ENCODE measurements at places on chromosomes 4 and X. TPM values are rescaled to one million over a fixed set of nuclear protein-coding genes. Genes with fewer than 3 reads are reported as not detected.

GRCh38 chr4:156929386-156930105, 42.1 kb downstream of the PDGFC start:
- no peak for DNase-seq

GRCh38 chr4:33088713-33089112, 2368.5 kb downstream of the PCDH7 start:
- DNase-seq = no peak

DNA sequence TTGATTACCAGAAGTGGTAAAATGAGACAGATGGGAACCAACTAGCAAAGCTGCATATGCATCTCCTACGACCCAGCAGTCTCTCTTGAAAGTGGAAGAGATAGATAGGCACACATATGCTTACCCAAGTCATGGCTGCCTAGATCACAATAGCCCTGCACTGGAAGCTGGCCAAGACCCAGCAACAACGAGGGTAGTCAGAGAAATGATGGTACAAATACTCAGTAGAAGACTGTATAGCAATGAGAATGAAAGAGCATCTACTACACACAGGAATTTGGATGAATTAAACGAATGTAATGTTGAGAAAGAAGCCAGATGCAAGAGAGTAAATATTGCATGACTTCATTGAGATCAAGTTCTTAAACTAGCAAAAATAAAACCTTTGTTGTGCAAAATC, 100.3 kb upstream of the FAT1 start:
- DNase-seq = no peak

GRCh38 chr4:159077702-159078495, 25.0 kb upstream of the RAPGEF2 start:
- DNase-seq = no peak

- DNase-seq = no peak
These were observed 238.1 kb downstream of the PALLD start for GRCh38 chr4:168734703-168735678.

GRCh38 chrX:133654811-133655210, 239.5 kb upstream of the GPC4 start:
- DNase-seq = no peak

DNA sequence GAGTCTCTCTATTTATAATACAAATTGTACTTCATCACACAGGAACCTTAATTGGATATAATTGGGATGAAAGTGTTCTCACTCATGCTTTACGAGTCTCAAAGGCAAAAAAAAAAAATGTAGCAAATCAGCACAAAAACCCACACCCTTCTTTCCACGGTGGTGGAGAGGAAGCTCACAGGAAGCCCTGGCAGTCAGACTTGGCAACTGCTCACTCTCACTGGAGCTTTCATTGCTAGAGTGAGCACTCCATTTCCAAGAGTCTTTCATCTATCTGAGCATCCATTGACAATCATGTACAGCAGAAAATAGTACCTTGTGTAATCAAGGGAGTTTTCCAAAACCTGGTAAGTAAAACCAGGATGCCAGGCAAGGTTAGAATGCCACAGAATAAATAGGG, 2159.4 kb upstream of the AGA start:
- no peak for DNase-seq

- DNase-seq = no peak
These were observed 296.1 kb downstream of the TLL1 start for GRCh38 chr4:166169111-166169510.

GRCh38 chr4:124641715-124642381, 70.7 kb downstream of the ANKRD50 start:
- DNase-seq = no peak

DNA sequence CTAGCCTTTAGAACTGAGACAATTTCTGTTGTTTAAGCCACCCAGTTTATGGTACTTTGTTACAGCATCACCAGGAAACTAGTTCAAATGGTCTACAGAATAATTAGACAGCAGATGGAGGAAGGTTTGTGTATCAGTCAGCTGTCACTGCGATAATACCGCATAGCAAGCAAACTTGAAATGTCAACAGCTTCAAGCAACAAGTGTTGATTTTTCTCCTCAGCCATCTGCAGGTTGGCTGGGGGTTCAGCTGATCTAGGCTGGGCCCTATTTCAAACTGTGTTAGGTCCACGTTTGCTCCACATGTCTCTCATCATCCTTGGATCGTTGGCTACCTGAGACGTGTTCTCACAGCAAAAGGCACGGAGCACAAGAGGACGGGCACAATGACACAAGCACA, 19.2 kb upstream of the PHEX start:
- DNase-seq = no peak

DNA sequence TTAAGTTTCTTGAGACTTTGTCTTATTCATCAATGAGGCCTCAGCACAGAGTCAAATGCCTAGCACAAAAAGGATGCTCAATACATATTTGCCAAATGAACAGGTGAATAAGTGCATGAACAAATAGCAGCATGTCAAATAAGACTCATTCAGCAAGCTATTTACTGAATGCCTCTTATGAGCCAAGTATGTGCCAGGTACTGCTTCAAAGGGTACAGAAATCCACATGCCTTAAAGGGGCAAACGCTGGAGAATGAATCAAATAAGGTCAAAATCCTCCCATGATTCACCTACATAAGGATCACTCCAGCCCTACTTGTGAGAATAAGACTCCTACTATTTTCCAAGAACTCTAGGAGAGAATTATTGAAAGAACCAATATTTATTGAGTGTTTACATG, 260.2 kb upstream of the CPEB2 start:
- no peak for DNase-seq

- no peak for DNase-seq
These were observed 81.4 kb upstream of the ACSL1 start for GRCh38 chr4:184907216-184907615.

GRCh38 chr4:180557348-180557747, 1685.9 kb upstream of the TENM3 start:
- no peak for DNase-seq

DNA sequence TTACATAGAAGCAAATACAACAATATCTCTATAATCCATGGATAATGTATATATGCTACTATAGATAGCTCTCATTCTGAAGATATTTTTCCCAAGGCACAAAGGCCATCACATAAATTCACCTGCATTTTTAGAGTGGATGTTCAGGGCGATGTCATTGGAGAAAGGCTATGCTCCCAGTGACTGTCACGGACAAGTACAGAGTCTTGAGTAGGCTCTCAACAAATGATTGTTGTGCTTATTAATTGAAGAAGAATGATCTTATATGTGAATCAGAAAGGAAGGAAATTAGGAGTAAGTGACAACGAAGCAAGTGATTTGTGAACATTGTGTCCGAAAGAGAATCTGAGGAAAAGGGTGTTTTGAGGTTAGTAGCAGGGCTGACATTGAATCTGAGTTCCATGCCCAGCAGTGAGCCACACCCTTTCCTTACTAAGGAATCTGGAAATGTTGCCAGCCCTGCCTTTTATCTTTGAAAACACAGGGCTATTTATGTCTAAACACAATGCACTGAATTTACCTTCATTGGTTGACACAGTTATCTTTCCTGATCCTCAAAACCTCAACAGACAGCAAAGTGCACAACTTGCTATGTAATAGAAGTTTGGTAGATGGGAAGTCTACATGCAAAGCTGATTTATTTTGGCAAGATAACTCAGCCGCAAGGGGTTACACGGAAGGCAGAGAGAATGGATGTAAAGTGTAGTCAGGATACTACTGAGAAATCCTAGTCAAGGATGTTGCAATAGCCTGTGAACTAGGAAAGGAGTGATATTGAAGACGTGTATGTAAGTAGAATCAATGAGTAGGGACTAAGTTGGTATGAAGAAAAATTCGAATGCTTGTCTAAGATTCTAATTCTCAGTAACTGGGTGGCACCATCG, 50.4 kb downstream of the SORBS2 start:
- DNase-seq = no peak

- no peak for DNase-seq
These were observed 90.5 kb upstream of the PRPS2 start for GRCh38 chrX:12700745-12701144.

- no peak for DNase-seq
These were observed 7.6 kb downstream of the FABP2 start for GRCh38 chr4:119314356-119314755.

GRCh38 chr4:52833941-52834525, 28.1 kb upstream of the RASL11B start:
- DNase-seq = no peak

DNA sequence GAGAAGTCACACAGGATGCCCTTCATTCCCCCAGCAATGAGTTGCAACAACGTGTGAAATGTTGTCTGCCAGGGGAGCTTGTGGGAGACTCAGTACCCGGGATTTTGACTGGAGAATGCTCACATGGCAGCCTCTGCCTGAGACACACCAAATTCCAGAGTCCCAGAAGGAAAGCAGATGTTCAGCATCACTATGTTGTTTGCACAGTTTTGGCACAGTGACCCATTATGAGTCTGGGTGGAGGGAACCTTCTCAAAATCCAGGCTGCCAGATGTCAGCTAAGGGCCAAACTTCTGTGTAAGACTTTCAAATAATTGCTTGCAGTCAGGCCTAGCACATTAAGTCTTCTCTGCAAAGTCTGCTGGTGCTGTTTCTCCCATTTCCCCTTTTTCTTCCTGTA, 1029.7 kb upstream of the TENM3 start:
- no peak for DNase-seq

- DNase-seq = no peak
These were observed 363.9 kb upstream of the PPP1R2C start for GRCh38 chrX:43141885-43142284.

DNA sequence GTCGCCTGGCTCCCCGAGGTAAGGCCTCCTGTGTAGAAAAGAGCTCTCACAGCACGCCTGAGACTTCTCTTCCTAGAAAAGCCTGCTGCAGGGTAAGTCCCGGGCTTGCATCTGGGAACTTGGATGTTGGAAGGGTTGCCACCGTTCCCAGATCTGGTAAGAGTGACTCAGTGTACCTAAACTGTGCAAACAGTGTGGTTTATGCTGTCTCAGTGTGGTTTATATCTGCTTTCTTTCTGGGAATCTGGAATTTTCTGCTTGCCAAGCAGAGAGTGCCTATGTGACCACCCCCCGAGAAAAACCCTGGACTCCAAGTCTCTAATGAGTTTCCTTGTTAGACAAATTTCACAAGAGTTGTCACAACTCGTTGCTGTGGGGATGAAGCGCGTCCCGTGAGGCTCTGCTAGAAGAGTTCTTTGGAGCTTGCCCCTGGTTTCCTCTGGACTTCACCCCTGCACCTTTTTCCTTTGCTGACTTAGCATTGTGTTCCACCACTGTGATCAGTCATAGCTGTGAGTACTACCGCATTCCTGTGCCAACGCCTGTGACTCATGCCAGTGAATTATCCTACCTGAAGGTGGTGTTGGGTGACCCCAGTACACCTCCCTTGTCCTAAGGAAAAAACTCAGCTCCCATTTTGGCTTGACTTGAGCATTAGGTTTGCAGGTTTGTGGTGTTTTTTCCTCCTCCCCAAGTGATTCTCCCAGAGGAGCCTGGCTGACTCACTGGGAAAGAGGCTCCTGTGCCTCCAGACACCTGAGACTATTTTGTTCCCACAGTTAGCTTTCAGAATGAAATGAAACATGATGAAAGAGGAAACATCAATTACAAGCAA, 14.5 kb downstream of the SLC2A9 start:
- no peak for DNase-seq

DNA sequence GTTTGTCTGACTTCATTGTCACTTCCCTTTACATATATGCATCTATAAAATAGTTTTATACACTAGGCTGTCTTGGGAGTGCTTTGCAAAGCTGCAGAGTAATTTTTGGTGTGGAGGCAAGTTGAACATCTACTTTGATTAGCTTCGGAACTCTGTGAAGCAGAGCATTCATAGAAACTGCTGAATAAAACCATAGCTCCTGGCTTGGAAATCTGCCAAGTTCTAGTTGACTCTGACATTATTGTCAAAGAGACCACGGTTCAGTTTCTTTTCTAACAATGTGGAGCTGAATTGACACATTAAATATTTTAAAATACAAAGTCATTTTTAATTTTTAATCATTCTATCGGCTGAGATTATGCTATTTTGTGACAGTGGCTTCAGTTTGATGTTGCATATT, 335.0 kb downstream of the BMPR1B start:
- no peak for DNase-seq

DNA sequence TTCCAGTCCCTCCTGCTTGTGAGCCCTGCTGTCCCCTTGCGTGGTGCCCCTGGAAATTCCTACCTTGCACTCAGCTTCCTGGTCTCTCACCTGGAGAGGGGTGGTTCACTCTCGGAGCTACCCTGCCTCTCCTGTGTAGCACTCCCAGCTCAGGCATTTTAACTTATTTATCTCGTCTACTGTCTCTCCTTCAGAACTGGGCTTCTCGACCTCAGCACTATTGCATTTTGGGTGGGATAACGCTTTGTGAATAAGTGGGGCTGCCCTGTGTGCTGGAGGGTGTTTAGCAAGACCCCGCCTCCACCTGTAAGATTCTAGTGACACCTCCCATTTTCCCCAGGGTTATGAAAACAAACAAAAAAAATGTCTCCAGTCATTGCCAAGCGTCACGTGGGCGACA, 56.0 kb upstream of the SORCS2 start:
- DNase-seq = no peak

- DNase-seq = peak; percentile 32
These were observed 16.9 kb upstream of the LOC101059915 start for GRCh38 chrX:71650333-71650969.

- no peak for DNase-seq
These were observed 20.2 kb downstream of the SATL1 start for GRCh38 chrX:85223359-85223758.

GRCh38 chrX:18677161-18677869, 5.4 kb upstream of the RS1 start:
- DNase-seq = no peak

DNA sequence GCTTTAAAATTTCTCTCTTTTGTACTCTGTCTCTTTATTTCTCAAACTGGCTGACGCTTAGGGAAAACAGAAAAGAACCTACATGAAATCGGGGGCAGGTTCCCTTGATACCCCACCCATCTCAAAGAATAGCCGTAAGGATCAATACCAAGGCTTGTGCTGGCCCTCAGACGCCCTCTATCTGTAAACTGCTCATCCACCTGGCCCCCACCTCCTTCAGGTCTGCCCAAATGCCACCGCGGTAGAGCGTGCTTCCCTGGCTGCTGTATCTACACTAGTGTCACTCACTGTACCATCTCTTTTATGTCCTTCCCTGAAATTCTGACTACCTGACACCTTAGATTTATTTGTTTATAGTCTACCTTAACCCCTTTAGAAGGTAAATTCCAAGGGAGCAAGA, 62.8 kb downstream of the SMIM20 start:
- no peak for DNase-seq

The SYNPO2 gene
- polyA plus RNA-seq = 0.13 TPM

The BDH2 gene
- 31.0 TPM for polyA plus RNA-seq

The MSX1 gene
- 0.19 TPM for polyA plus RNA-seq

The ASB12 gene
- 3.9 TPM for polyA plus RNA-seq

The CLCN4 gene
- polyA plus RNA-seq = not detected

The ARSD gene
- polyA plus RNA-seq = 10.7 TPM

The ANTXR2 gene
- 10.0 TPM for polyA plus RNA-seq

The HSD17B11 gene
- polyA plus RNA-seq = 81.6 TPM

The ASMT gene
- not detected for polyA plus RNA-seq

The OPRPN gene
- polyA plus RNA-seq = not detected

The DMRTC1 gene
- 0.82 TPM for polyA plus RNA-seq

The SLC10A3 gene
- 53.1 TPM for polyA plus RNA-seq

The GPR34 gene
- polyA plus RNA-seq = 2.9 TPM

The CPZ gene
- polyA plus RNA-seq = not detected

The SULT1E1 gene
- not detected for polyA plus RNA-seq

Measured in immature natural killer cell (primary cell).